ENCODE measurements at places on chromosomes 2 and 18.

GRCh38 chr2:136112317-136113208 lies 5.4 kb downstream of the CXCR4 start:
- DNase-seq, result no peak

- DNase-seq, result no peak
Observed at GRCh38 chr18:44799907-44800421, 119.3 kb downstream of the SETBP1 start.

- no peak for DNase-seq
Observed at GRCh38 chr2:108591163-108591562, 56.9 kb downstream of the LIMS1 start.

DNA sequence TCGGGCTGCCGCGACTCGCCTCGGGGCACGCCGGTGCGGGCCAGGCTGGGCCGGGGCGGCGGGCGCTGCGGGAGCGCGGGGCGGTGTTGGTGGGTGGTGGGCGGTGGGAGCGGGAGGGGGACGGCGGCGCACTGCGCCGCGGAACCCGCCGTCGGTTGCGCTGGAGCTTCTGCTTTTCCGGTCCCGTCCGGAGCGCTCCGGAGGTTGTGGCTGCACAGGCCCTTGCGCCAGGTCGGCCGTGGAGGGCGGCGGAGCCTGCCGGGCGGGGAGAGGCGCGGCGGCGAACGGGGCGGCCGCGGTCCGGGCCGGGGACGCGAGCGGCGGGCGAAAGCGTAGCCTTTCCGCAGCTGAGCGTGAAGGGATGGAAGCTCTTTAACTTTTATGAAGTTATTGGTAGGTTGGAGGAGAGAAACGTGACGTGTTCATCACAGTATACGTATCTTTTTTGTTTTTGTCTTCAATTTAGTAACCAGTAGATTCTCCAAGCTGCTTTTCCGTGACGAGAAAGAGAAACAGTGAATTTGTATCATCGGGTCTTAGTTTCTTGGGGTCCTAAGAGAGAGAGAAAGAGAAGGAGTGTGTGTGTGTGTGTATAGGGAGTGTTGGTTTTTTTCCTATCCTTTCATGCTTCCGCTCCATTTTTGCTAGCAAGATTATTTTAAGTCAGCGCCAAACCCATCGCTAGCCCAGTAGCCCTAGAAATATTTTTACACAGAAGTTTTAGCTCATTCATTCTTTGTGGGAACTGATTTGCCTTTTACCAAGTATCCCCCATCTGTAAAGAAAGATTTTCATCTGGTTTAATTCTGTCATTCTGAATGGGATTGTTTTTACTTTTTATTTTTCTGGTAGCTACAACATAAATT lies 535 bp downstream of the ATG4B start:
- DNase-seq, result no peak

DNA sequence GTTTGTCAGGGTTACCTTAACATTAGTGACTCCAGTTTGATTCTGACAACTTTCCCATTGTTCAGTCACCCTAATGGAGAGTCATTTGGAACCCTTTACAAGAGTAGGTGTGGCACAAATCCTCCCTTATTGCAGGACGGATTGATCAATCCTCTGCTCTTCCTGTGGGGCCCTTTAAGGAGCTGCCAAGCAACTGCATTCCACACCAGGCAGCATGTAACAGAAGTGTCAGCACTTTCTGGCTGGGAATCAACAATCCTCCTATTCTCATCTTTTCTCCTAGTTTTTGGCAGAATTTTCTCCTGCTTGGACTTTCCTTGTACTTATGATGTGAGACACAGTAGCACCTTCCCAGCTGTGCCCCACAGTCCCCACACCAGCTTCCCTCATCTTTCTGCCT lies 177.8 kb downstream of the ST6GAL2 start:
- no peak for DNase-seq

DNA sequence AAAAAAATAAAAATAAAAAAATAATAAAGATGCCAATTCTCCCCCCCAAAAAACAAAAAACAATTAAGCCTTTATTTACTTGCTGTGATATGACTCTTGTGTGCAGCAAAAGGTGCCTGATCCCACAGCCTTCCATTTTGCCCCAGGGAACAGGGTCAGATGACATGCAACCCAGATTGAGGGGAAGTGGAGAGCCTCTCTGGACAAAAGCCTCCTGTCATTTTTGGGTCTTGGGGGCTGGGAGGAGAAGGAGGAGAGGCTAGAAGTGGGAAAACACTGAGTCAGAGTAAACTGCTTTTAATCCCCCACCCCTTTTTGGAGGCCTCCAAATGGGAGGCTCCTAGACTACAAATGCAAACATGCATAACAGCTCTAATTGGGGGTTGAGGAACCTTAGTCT lies 46.6 kb upstream of the SCG2 start:
- DNase-seq, result no peak

GRCh38 chr2:63856303-63856603 lies 14.6 kb downstream of the UGP2 start:
- peak; percentile 35 for DNase-seq

GRCh38 chr2:200042944-200043343 lies 87.6 kb downstream of the MAIP1 start:
- no peak for DNase-seq

- peak; percentile 5 for DNase-seq
Observed at GRCh38 chr2:69490486-69490885, 53.3 kb upstream of the NFU1 start.

DNA sequence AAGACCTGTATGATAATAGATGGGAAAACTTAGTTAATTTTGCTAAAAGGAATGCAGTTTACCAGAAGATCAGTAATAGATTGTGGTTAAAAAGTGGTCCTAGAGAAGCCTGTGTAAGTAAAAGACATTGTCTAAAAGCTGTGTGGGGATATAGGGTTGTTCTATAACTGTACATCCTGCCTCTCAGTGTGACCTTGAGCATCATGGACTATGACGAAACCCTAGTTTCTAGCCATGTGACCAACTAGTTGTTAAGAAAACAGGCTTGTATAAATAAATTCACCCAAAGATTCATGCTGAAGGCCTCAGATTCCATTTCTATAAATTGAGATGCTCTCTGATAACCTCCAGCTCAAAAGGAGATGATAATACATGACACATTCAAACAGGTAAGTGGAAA lies 160.7 kb downstream of the IKZF2 start:
- no peak for DNase-seq

All from activated T-helper 9 cell treated with anti-CD3 and anti-CD28 coated beads, Interleukin-2, amount 50 U/mL, for 16 hours (primary cell).